ENCODE measurements at places on chromosomes 1 and 21.

GRCh38 chr1:16946646-16947045 is 24.9 kb downstream of the CROCC start:
- DNase-seq = no peak

DNA sequence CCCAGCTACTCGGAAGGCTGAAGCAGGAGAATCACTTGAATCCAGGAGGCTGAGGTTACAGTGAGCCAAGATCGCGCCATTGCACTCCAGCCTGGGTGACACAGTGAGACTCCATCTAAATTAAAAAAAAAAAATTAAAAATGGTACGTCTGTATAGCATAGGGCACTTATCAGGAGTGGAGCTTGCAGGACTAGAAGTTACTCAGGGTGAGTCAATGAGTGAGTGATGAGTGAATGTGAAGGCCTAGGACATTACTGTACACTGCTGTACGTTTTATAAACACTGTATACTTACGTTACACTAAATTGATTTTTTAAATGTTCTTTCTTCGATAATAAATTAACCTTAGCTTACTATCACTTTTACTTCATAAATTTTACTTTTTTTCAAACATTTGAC is 183.6 kb downstream of the NR5A2 start:
- DNase-seq = no peak

GRCh38 chr1:93770640-93771039 is 89.0 kb upstream of the BCAR3 start:
- DNase-seq = no peak

- no peak for DNase-seq
These were observed 348.8 kb downstream of the HHAT start for GRCh38 chr1:210677533-210677932.

DNA sequence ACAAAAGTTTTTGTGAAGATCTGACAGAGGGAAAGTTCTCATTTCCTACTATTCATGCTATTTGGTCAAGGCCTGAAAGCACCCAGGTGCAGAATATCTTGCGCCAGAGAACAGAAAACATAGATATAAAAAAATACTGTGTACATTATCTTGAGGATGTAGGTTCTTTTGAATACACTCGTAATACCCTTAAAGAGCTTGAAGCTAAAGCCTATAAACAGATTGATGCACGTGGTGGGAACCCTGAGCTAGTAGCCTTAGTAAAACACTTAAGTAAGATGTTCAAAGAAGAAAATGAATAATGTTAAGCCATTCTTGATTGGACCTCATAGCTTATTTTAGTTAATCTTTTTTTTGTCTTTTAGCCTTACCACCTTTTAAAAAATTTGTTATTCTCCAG is 14.1 kb downstream of the GGPS1 start:
- no peak for DNase-seq

Measured in NCI-H1436 treated with DMSO at 0.1 percent for 48 hours (cell line).